ENCODE measurements at places on chromosomes 4 and X. TPM values are rescaled to one million over a fixed set of nuclear protein-coding genes. Genes with fewer than 3 reads are reported as not detected.

Gene PPEF2
- not detected for total RNA-seq

GRCh38 chr4:82419451-82419850 is 10.8 kb downstream of the HNRNPDL start:
- H3K4me3 ChIP-seq = no peak overlapping the region
- no peaks in the 10 kb centered on the region for H3K27me3 ChIP-seq
- no peak overlapping the region for H3K27ac ChIP-seq
- no peaks in the 10 kb centered on the region for H3K4me1 ChIP-seq
- no peak for DNase-seq

DNA sequence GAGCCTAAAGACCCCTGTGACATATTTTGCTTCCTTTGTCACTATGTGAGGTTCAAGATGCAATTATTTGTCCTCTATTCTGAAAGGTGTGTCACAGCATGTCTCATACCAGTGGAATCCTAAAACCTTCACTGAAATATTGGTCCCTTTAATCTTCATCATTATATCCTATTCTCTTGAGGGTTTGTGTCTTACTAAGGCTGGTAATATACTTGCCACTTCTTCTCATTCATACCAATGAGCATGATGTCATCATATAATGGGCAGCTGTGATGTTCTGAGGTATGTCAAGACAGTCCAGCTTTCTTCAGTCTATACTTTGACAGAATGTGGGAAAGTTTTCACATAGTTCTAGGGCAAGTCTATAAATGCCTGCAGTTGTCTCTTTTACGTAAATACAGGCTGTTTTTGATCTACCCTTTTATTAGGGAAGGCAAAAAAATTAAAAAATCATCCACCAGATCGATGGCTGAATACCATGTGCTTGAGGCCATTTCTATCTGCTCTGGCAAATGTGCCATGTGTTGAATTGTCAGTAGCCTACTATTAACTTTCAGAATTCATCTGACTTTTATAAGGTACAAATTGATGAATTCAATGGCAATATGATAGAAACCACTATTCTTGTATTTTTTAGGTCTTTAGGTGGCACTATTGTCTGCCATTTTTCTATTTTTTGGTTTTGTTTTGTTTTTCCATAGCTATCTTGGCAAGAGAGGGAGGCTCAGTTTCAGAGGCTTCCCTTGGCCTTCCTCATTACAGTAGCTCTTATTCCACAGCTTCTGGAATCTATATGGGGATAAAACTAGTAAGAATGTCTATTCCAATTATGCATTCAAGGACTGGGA is 209.0 kb downstream of the PPARGC1A start:
- H3K27me3 ChIP-seq = no peaks in the 10 kb centered on the region
- H3K36me3 ChIP-seq = no peaks in the 10 kb centered on the region
- H3K4me1 ChIP-seq = no peaks in the 10 kb centered on the region

- no peak overlapping the region for H3K27ac ChIP-seq
- no peaks in the 10 kb centered on the region for H3K36me3 ChIP-seq
- H3K4me3 ChIP-seq = no peak overlapping the region
- H3K4me1 ChIP-seq = no peaks in the 10 kb centered on the region
- no peak for DNase-seq
Observed at GRCh38 chr4:54548098-54548620, 109.6 kb upstream of the KIT start.

Gene TSC22D3
- total RNA-seq = 56.2 TPM

All from heart right ventricle (tissue), 16 donors.